D341Med (cell line): ENCODE measurements at places on chromosomes 2 and 18.

DNA sequence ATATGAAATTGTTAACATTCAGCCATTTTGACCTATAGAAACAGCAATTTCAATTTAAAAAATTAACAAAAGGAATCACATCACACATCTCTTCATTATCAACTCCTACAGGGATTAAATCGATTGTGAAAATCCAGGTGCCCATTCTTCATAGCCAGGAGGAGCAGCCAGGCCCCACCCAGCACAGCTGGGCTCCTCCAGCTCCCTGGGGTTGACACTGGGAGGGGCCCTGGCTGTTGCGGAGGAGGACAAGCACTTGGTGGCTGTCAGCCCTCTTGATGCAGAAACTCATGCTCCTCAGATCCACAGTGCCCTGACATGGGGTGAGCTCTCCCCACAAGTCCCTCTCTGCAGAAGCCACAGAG is 99.8 kb downstream of the FAM210A start:
- DNase-seq, result peak; percentile 50

DNA sequence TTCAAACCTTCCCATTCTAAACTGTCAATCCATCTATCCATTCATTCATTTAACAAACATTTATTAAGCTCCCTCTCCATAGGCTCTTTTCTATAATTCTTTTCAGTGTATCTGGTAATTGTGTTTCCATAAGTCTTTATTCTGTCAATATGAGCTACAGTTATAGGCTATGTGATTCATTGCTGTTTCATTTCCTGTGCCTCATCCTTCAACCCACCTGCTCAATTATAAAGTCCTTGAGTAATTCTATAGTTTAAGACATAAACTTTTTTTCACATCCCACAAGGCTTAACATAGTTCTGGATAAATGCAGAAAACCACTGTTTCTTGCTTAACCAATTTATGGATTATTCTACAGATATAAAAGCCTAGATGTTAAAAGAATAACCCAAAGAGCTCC is 84.2 kb upstream of the PIK3C3 start:
- DNase-seq, result no peak

GRCh38 chr2:113021312-113021711 is 16.1 kb downstream of the IL36A start:
- DNase-seq, result no peak

- no peak for DNase-seq
Observed at GRCh38 chr2:43221124-43221762, 5.2 kb downstream of the ZFP36L2 start.

- DNase-seq, result no peak
Observed at GRCh38 chr2:44948565-44949328, 7.2 kb downstream of the SIX3 start.

- DNase-seq, result no peak
Observed at GRCh38 chr2:129623783-129624182, 355.7 kb upstream of the RAB6C start.

GRCh38 chr2:112768432-112768831 is 4.0 kb upstream of the CKAP2L start:
- no peak for DNase-seq

GRCh38 chr2:41853427-41854191 is 194.2 kb upstream of the PKDCC start:
- DNase-seq, result peak; percentile 59
